PC-9 (cell line): ENCODE measurements at places on chromosomes 12 and 14.

GRCh38 chr14:74804219-74804825 lies 41.2 kb downstream of the YLPM1 start:
- peak; percentile 59 for DNase-seq

- DNase-seq = no peak
Measured at GRCh38 chr12:75900781-75901254, 130.8 kb downstream of the PHLDA1 start.

DNA sequence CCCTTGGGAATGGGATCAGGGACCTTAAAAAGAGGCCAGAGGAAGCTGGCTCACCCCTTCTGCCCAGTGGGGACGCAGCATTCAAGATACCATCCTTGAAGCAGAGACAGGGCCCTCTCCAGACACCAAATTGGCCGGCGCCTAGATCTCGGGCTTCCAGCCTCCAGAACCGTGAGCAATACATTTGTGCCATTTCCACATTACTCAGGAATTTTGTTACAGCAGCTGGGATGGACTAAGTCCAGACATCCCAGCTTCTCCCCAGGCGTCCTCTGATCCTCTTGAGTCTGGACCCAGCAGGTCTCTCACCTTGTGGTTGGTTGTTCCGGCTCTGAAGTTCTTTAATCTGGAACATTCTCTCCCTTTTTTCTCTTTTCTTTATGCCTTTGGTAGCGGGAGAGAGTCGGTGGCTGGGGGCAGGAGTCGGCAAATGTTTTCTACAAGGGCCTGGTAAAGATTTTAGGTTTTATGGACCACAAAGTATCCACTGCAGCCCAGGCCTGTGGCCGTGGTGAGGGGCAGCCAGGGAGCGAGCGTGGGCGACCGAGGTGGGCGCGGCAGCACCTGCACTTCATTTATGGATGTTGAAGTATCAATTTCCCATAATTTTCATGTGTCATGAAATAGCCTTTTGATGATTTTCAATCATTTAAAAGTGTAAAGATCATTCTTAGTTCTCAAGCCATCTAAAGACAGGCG lies 4.8 kb downstream of the CEP170B start:
- no peak for DNase-seq

GRCh38 chr14:42508209-42508946 lies 901.7 kb downstream of the LRFN5 start:
- DNase-seq = no peak

DNA sequence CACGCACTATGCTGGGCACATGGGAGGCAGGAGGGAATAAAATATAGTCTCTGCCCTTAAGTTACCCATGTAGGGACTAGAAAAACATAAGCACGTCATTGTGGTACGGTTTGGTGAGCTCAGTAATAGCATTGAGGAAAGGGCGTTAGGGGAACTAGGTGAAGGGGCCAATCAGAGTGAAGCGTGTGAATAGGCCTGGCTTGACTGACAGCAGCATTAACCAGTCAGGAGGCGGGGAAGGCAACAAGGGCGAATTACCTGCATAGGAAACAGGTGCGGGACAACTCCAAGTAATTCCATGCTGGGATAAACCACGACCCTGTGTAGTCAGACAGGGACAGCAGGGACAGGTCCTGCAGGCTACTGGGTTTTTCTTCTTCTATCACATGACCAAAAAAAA lies 107.7 kb downstream of the UNC79 start:
- DNase-seq = peak; percentile 1

GRCh38 chr12:1630133-1630826 lies 1.2 kb downstream of the WNT5B start:
- no peak for DNase-seq

DNA sequence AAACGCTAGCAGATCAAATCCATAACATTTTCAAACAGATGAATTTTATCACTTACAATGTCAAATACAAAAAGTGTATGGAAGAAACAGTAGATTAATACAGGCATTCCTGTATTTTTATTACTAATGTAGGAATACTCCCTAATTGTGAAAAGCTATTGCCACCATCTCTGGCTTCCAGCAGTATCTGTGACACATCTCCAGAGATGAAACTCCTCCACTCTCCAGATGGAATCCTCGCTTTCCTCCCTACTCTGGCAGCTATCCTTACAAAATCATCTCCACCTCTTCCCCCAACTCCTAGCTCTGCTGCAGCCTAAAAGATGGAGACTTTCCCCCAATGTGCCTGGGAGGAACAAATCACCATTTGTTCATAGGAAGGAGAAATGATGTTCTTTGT lies 211.4 kb downstream of the SSPN start:
- no peak for DNase-seq

DNA sequence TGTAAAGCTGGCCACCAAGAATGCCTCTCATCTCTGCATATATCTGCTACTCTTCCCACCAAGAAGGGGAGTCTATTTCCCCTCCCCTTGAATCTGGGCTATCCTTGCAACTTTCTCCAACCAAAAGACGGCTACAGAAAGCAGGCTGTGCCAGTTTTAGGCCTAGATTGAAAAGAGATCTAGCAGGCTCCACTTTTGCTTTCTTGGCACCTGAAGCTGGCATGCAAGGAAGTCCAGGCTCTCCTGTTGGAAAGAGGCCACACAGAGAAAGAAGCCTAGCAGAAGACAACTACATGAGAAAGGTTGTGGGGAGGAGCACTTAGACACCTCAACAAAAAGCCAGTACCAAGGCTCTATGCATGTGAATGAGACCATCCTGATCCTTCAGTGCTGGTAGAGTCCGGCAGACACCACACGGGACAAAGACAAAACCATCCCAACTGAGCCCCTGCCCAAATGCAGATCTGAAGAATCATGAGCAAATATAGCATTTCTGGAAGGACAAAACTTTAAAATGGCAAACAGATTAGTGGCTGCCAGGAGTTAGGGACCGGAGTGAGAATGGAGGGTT lies 68.0 kb downstream of the SPPL3 start:
- no peak for DNase-seq

DNA sequence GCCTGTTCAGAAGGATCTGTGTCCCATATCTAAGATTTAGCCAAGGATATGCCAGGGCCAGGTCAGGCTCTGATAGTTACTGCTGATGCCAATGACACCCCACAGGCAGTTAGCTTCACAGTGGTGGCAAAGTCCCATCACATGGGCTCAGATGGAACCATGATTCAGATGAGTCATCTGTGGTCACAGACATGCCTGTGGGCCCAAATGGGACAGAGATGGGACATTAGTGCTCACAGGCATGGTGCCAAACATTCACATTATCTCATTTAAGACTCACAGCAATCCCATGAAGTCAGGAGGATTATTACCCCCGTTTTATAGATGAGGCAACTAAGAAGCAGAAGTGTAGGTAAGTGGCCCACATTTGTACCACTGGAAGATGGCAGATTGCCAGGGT lies 207.8 kb downstream of the DPF3 start:
- no peak for DNase-seq

DNA sequence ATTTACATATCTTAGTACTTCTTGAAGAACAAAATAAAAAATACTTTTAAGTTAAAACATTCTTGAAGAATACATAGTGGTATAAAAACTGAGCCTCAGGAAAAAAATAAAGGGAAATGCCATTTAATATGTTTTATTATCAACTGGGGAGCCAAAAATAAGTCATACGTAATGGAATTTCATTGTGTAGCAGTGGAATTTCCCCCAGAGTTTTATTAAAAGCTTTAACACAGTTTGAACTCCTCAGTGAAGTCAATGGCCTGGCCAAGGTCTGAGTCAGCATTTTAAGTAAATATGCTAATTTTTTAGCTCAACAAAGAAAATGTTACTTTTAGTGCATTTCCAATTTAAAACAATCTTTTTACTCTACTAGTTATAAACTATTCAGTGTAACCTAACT lies 350.1 kb upstream of the ATP2B1 start:
- DNase-seq = no peak

- DNase-seq = no peak
Measured at GRCh38 chr14:97592341-97592980, 795.3 kb downstream of the VRK1 start.
